ENCODE measurements at places on chromosomes 13 and 19.
A peak's percentile ranks its signal among the peaks of the same experiment; 100 is the strongest.

DNA sequence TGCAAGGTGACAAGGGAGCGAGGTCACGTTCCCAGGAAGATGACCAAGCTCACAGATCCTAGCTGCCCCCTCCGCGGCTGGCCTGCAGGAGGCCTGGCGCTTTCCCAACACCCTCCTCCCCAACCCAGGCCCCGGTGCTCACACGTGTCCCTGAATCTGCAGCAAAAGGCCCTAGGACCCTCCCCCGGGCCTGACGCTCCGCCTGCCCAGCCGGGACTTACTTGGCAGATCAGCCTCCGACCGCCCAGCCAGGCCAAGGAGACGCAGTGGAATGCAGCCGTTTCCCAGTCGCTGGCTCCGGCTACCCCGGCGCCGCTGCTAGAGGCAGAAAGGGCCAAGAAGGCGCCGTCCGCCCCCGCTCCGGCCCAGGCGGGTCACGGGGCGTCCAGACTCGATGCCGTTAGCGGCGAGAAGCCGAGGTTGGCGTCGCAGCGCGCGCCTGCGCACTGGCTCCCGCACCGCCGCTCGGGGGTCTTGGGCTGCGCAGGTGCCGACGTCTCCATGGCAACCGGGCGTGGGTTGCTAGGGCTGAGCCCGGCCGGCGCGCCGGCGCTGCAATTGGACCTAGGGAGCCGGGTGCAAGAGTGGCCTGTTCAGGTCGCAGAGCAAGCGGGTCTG, at the start of gene PNMA8A:
TSS of gene PNMA8A (minus strand) at position 448 of the 618 bp plus-strand sequence. CDS start 528 bp downstream, outside the sequence.
- no peak for DNase-seq

DNA sequence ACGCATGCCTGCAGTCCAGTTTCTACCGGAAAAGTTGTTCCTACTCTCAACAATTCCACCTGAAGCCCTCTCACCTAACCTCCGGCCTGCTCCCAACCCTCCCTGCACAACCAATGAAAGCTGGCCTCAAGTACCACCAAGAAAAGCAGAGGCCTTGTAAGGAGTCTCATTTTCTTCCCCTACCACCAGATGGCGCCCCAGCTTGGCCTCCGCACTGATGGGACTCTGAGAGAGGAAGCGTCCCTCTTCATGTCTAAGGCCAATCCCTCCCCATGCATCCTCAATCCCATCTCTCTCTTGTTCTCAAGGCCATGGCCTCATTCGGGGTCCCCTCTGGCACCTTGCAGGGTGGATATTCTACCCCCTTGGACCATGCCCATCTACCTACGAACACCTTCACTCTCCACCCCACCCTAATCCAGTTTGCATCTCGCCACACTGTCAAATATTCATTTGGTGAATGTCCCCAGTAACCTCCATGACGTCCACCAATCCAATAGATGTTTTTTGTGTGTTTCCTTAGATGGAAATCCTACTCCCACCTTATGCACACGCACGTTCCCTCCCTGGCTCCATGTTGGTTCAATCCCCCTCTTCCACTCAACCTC, 412.8 kb downstream of the ZNF536 start:
- DNase-seq, result no peak

DNA sequence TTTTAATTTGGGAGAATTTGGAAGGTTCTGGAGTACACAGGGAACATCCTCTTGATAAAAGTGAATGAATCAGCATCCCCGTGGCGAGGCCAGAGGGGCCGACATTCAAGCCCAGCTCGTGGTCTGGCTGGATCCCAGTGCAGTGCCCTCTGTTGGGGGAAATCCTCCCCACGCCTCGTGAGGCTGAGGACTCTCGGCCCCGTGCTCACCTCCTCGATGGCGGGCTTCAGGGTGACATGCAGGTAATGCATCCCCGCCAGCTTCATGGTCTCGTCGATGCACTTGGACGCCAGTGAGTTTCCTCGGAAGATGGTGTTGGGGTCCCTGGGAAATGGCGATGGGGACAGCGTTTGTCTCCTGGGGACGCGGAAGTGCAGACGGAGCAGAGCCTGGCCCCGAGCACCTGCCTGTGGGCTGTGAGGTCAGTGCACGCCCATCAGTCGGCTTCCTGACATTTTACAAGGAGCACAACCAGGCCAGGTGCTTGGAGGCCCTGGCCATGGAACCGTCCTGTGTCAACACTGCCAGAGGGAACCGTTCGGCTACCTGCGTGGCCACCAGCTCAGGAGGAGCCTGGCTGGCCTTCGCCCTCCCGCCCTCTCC, 43.3 kb upstream of the C13orf46 start:
- DNase-seq, result no peak

GRCh38 chr19:3606690-3607289, at the start of gene TBXA2R:
TBXA2R (minus strand) TSS chr19:3606875; CDS start chr19:3600634, 6,241 bp downstream.
- DNase-seq, result peak; percentile 18

DNA sequence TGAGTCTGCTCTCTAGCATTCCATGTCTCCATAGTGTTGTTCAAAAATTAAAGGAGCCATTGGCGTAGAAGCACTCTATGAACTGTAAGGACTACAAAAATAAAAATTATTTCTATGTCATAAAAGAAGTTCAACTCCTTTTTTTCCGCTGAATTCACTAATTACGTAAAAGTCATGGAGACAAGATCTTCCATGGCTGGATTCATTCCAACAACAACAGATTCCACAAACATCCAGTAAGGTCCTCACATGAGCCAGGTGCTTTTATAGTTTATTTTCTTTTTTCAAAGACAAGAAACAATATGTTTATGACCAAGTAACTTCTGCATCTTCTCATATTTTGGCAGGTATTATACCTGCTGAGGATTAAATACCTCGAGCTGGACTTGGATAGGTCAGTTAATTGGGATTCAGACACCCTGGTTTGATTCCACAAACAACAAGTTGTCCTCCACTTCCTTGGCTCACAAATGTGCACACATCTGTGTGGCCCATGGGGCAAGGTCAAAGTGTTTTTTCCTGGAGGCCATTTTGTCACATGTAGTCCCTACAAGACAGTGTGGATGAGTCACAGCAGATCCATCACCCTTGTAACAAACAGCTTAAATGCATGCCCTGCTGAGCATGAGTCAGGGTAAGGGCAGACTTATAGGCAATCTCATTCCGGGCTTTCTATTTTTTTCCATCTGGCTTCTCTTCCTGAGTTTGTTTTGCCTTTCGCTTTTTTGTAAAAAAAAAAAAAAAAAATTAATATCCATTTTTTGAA, 475.6 kb downstream of the COG6 start:
- peak; percentile 72 for DNase-seq

DNA sequence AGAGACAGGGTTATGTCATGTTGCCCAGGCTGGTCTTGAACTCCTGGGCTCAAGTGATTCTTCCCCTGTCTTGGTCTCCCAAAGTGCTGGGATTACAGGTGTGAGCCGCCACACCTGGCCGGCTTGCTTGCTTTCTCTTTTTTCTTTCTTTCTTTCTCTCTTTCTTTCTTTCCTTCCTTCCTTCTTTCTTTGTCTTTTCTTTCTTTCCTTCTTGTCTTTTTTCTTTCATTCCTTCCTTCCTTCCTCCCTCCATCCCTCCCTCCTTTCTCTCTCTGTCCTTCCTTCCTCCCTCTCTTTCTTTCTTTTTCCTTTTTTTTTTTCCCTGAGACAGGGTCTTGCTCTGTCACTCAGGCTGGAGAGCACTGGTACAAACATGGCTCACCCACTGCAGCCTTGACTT, 6.8 kb upstream of the BTBD2 start:
- no peak for DNase-seq

- no peak for DNase-seq
Measured at GRCh38 chr13:50686551-50686950, 156.9 kb downstream of the DLEU7 start.

DNA sequence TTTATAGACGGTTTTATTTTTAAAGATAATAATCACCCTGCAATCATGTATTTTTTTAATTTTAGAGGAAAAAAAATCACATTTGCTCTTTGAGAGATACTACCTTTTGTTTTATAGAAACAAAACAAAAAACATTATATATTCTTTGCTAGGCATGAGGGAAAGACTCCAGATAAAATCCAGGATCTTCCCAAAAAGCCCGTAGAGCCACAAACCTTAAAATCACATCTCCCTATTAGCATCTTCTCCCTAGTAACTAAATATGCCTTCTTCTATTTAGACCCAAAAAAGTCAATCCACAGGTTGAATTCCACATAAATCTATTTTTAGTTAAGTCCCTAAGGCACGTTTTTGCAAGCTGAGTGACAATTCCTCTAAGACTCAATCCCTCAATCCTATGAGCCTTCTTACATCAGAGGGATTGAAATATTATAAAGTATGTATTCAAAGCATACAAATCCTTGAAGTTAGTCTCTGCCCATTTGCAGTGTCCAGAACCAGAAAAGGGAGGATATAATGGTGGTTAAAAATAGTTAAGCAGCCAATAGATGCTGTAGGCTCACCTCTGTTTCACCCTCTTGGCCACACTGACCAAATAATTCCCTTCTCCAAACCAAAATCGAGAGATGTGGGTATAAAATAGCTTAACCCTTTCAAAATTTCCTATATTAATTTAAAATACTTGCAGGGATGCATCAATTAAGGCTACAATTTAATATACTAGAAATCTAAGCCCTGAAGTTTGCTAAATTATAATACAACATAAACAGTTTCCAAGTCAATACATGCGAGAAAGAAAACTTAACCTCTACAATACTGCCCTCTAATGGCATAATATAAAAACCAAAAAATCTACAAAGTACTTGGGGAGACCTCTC, 64.0 kb downstream of the SERP2 start:
- peak; percentile 73 for DNase-seq

- DNase-seq, result peak; percentile 59
Measured at GRCh38 chr19:17671906-17672305, 16.2 kb downstream of the UNC13A start.

GRCh38 chr13:102726430-102726829, 31.6 kb upstream of the METTL21C start:
- DNase-seq, result peak; percentile 34

- DNase-seq, result no peak
Measured at GRCh38 chr13:48653472-48653939, at the start of gene CYSLTR2. CYSLTR2 (plus strand) TSS chr13:48653929; CDS start chr13:48706818, 52,889 bp downstream.

DNA sequence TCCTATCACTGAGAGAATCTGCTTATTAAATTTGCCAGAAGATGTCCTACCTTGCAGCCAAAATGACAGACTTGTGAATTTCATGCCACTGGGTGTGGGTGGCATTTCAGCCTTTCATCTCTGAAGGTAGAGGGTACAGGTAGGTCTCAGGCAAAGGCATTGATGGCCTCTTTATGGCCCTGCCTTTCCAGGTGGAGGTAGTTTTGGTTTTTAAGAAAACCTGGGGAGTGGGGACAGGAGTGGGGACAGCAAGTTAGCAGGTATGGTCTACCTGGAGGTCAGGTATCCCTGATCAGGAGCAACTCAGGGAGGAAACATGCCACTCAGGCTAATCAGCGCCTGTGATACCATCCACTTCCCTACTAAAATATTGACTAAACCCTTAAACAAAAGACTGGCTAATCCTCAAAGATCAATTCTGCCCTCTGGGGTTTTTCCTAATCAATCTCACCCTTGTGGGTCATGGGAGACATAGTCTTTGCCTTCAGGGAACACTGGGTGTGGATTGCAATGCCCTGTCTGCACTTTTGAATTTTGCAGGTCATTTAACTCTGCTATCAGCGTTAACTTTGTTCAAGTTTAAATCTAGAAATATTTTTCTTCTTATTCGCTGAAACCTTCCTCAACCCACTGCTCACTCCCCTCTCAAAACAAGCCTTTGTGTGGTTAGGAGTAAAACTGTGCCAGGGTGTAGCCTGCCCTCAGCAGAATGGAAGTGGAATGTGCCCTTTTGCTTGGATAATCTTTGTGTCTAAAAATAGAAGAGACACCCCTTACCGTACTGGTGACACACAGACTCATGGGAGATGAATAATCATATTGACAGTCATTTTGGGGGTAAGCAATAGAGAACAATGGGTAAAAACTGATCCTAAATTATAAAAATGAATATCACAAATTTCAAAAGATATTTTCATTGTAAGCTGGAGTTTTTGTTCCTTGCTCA, 233.7 kb downstream of the COG6 start:
- DNase-seq, result no peak

DNA sequence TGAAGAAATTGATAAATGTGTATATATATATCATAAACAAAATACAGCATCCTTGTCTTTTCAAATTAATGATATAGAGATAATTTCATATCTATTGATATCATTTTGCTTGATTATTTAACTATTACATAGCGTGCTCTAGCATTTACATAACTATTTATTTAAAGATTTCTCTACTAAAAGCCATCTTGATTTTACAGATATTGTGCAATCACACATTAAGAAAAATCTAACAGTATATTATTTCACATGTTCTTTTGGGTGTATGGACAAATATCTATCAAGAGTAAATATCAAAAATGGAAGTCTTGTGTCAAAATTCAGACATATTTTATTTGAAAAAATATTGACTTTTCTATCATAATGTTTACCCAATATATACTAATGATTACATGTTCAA, 966.8 kb downstream of the SLITRK5 start:
- no peak for DNase-seq

GRCh38 chr13:31965361-31966066, 66.1 kb upstream of the FRY start:
- peak; percentile 47 for DNase-seq

- DNase-seq, result no peak
Measured at GRCh38 chr13:94784066-94784465, 71.7 kb upstream of the SOX21 start.

DNA sequence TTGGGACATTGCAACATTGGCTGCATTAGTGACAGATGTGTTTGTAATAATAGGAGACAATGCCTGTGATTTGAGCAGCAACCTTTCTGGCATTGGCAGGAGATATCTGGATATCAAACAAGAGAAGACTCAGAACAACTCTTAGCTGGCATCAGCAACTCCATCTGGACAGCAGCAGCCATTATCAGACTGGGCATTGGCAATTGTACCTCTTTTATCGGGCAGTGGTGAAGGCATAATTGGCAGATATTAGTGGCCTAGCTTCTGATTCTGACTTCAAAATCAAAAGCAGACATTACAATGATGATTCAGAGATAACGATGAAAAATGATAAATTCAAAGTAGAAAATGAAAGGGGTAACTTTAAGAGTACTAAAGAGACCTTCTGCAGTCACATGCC, 1193.7 kb downstream of the EFNB2 start:
- DNase-seq, result no peak

- DNase-seq, result no peak
Measured at GRCh38 chr13:106623799-106624460, 56.0 kb upstream of the ARGLU1 start.
